T47D (cell line): ENCODE measurements at places on chromosomes 12 and 14.

- DNase-seq = peak; percentile 9
These were observed 124.8 kb upstream of the WSCD2 start for GRCh38 chr12:108004319-108004718.

- peak; percentile 91 for DNase-seq
These were observed 11.6 kb downstream of the TMEM30B start for GRCh38 chr14:61269321-61270083.

DNA sequence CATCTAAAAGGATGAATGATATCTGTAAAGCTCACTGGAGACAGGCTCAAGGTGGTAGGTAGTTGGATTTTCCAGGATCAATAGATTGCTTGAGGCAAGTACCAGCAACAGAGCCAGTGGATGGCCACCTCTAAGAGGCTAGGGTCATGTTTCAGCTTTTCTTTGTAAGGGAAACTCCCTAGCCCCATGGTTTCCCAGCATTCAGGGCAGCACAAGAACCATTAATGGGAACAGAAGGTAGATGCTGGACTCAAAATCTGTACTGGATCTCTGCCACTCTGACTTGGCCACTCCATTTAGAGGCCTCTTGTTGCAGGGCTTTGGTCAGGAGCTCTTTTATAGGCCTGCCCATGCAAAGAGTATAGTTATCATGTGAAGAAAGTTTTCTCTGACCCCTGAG is 76.1 kb upstream of the DYRK2 start:
- DNase-seq = no peak

- DNase-seq = no peak
These were observed 188.5 kb upstream of the KRR1 start for GRCh38 chr12:75699728-75700496.

- no peak for DNase-seq
These were observed 132.8 kb downstream of the VRK1 start for GRCh38 chr14:96929950-96930349.

DNA sequence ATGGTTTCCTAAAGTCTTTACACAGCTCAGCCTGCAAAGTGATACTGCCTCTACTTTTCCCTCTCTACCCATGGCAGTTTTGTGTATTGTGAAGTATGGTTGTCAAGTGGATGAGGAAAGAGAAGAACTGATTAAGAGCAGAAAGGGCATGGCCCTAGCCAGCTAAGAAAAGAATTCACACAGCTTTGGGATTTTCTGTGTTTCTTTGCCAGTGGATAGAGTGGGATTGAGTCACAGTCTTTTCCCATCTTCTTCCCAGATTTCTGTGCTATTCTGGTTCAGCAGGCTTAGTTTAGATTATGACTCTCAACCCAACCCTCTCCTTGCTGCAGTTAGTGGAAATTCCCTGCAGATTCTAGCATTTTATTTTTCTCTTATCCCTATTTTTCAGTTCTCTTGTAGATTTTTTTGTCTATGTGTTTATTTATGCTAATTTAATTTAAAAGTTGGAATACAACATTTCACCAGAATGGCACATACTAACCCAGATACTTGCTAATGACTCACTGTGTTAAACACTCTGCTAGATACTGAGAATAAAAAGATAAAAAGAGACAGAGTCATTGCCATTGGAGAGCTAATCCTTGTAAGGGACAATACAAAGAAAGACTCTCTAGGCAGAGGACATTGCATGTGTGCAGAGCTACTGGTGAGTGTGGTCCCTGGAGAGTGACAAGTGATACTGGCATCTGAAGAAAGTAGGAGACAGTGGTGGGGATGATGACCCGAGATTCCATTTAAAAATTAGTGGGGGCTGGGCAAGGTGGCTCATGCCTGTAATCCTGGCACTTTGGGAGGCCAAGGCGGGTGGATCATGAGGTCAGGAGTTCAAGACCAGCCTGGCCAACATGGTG is 106.3 kb downstream of the ST8SIA1 start:
- no peak for DNase-seq

DNA sequence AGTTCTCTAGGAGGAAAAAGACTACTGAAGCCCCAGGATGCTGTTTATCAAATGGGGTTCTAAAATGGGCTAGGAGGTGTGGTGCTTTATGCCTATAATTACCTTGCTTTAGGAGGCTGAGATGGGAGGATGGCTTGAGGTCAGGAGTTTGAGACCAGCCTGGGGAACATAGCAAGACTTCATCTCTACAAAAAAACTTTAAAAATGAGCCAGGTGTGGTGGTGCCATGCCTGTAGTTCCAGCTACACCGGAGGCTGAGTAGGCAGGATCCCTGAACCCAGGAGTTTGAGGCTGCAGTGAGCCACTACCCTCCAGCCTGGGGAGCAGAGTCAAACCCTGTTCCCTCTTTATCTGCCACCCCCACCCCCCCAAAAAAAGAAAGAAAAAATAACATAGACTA is 23.3 kb upstream of the SLC2A3 start:
- no peak for DNase-seq

GRCh38 chr12:79206871-79207270 is 342.3 kb downstream of the SYT1 start:
- DNase-seq = no peak

GRCh38 chr14:58979325-58979724 is 209.1 kb upstream of the DAAM1 start:
- no peak for DNase-seq

DNA sequence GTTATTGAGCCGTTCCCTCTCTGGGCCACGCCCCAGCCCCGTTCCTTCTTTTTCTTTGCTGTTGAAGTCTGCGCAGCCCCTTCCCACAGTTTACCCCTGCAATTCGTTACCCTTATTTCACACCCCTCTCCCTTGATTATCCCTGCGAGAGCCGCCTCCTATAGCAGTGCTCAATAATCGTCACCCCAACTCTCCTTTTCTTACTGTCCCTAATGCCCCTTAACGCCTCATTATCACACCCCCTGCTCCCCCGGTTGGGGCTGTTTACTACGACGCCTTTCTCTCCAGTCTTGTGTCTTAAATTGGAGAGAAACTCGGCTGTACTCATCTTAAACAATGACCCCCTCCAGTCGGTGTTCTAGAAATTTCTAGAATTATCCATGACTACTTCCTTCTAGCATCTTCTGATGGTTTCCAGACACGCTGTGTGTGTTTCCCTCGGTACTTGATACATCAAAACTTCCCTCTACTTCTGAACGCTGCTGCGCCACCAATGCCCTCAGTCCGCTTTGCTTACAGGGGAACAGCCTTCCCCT is 713 bp upstream of the FBXL14 start:
- DNase-seq = no peak

- DNase-seq = no peak
These were observed 18.2 kb downstream of the GLT1D1 start for GRCh38 chr12:128871516-128871892.

GRCh38 chr12:59005193-59005955 is 85.1 kb upstream of the LRIG3 start:
- no peak for DNase-seq

- peak; percentile 82 for DNase-seq
These were observed 63.1 kb downstream of the ARL6IP4 start for GRCh38 chr12:123043536-123044001.

DNA sequence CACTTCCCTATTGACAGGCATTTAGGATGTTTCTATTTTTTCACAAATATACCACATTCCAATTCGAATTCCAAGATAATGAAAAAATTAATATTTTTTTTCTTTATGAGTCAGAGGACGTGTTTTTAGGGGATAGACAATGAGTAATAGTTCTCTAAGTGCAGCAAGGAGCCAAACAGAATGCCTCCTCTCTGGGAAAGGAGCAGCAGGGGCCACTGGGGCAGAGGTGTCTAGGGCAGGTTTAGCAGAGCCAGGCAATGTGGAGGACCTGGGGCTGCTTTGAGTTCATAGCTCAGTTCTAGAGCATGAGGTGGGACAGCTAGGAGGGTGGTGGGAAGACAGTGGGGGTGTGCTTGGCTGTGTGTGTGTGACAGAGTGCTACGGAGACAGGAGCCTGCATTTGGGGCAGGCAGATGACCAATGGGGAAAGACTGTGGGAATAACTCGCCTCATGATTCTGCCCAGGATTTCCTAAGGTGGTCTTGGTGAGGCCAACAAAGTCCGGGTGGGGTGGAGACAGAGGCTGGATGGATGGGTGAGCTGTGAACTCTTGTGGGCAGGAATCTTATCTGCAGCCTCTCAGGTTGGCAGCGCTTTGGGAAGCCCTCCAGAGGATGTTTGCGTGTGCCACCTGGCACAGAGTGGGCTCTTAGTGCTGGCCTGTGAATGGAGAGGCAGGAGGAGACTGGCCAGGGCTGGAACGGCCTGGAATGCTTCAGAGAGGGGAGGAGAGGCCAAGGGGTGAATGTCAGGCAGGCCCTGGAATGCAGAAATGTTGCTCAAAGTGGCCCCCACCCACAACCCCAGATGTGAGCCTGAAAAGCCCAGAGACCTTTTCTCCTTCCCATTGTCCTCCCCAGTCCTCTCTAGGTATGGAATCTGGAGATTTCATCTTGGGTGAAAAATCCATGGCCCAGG is 2.4 kb upstream of the KRT7 start:
- DNase-seq = peak; percentile 57

DNA sequence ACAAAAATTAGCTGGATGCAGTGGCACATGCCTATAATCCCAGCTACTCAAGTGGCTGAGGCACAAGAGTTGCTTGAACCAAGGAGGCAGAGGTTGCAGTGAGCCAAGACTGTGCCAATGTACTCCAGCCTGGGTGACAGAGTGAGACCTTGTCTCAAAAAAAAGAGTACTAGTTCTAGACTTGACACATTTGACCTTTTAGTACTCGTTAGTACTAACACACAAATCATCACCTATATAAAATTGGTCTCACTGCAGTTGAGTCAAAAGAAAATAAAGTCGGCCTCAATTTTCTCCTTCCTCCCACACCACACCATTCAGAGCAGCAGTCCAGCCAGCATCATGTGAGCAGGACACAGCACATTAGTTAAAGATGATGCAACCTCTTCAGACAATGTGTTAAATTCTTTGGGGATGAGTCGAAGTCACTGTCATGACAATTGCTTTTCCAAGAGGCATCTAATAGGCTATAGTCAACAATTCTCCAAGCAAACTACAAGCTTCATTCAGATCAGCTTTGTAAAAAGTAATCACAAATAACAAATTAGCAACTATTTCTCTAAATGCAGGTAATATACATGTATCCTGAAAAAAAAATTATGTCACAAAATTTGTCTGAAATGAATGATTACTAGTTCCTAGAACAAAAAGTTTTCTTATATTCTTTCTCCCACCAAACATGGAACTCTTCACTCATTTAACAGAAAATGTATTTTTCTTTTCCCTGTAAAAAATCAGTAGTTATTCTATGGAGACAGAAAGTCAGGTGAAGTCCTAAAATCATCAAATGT is 55.6 kb downstream of the CLIP1 start:
- peak; percentile 17 for DNase-seq

- no peak for DNase-seq
These were observed 581 bp downstream of the LRRC10 start for GRCh38 chr12:69610126-69610525.

DNA sequence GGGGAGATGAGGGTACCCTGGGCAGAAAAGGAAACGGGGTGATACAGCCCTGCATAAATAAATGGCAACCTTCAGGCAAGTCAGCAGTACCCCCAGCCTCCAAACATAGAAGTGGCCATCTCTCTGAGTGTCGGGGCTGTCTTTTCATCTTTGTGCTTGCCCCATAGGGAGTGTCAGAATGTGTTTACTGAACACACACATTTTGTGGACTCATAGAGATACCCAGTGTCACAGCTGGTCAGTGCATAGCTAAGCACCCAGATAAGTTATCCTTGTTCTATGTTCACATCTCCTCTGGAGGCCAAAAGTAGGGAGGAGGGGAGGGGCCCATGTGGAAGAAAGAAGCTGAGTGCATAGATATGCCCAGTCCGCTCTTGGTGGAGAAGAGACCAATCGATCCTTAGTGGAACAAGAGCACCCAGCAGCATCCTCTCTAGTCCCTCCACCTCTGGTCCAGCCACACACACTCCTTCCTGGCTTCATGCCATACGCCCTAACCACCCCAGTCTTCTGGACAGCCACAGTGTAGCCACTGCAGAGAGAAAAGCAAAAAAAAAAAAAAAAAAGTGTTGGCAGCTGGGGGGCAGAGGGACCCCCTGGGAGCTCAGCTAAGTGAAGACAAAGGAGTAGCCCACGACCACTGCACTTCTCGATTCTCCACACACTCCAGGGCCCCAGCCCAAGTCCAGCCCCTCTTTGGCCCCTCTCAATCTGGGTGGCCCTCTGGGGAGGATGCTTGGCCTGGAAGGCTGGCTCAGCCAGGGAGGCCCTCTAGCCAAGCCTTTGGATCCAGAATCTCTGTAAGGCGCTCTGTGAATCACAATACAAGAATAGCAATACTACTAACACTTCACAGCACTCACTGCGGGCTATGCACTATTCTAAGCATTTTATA is 2.6 kb downstream of the ITGA7 start:
- no peak for DNase-seq

GRCh38 chr12:130990034-130990433 is 36.3 kb downstream of the ADGRD1 start:
- no peak for DNase-seq

DNA sequence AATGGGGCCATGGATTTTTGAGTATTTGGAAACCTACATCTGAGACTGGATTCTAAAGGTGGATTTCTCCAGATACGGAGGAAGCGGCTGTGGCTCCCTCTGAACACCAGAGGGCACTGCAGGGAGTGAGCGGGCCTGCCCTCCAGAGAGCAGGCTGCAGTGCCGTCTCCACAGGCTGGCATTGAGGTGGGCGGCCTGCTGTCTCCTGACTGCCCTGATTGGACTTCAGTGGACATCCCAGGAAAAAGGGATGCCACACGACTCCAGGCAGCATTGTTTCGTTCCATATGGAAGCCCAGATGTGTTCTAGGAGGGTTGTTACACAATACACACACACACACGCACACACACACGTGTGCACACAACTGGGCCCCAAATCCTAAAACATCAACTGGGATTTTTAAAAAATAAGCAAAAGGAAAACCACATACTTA is 20.9 kb upstream of the ANO2 start:
- no peak for DNase-seq

DNA sequence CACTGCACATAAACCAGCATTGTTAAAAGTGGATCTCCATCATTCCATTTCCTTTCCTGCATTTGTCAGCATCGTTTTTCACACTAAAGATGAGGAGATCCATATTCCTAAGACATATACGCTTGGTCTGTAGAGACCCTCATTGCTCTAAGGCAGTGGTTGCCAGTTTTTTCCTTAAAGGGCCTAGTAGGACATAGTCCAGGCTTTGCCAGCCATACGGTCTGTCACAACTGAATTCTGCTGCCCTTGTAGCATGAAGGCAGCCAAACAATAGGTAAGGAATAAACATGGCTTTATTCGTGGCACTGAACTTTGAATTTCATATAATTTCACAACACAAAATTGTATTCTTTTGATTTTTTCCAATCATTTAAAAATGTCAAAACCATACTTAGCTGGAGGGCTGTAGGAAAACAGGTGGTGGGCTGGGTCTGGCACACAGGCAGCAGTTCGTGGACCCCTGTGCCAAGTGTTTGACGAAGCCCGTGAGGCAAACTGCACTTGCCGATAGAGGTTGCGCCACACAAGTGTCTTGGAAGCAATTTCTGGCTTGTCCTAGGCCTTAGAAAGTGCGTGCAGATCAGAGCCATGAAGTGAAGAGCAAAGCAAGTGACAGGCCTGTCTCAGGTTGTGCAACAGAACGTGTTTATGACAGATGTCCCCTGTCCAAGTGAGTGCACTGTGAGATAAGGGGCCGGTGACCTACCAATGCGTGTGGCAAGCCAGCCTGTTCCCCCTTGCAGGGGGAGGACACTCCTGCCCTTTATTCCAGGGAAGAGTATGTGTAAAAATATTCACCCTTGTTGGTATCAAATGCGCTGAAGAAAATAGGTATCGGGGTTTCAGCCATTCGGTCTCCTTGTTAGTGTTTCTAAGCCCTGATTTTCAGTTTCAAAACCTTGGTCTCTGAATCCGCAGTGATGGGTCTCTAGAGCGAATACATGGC is 916 bp upstream of the CHPT1 start:
- peak; percentile 34 for DNase-seq

GRCh38 chr14:91270619-91271018 is 26.1 kb upstream of the GPR68 start:
- DNase-seq = no peak
